ENCODE measurements at places on chromosomes 13 and 19.
A peak's percentile ranks its signal among the peaks of the same experiment; 100 is the strongest.

GRCh38 chr19:13022859-13023636, 27.8 kb downstream of the NFIX start:
- no peak for DNase-seq

DNA sequence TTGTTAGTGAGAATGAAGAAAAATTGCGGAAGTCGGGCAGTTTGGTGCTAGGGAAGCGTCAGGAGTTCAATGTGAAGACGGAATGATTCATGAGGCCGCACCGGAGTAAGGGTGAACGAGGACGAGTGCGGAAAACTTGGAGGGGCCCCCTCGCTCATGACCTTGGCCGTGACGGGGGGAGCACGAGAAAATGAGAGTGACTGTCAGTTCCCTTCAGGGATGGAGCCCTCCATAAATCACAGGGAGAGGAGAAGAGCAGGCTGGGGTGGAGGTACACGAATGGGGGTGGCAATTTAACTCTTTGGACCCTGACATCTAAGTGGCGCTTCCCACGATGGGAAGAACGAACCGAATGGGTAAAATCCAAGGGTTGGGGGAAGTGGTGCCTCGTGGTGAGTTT, 486.4 kb downstream of the TSHZ3 start:
- no peak for DNase-seq

- no peak for DNase-seq
Measured at GRCh38 chr19:47798904-47799266, 5.5 kb downstream of the TPRX1 start.

DNA sequence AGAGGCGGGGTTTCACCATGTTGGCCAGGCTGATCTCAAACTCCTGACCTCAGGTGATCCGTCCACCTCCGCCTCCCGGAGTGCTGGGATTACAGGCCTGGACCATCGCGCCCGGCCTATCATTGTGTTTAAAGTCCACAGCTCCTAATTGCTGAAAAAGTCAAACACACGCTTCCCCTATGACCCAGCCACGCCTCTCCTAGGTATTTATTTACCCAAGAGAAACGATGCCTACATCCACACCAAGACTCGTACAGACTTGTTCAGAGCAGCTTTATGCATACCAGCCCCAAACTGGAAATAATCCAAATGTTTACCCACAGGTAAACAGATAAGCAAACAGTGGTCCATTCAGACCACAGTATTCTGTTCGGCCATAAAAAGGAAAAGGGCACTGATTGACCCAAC, 15.1 kb downstream of the ZNRF4 start:
- DNase-seq, result no peak

DNA sequence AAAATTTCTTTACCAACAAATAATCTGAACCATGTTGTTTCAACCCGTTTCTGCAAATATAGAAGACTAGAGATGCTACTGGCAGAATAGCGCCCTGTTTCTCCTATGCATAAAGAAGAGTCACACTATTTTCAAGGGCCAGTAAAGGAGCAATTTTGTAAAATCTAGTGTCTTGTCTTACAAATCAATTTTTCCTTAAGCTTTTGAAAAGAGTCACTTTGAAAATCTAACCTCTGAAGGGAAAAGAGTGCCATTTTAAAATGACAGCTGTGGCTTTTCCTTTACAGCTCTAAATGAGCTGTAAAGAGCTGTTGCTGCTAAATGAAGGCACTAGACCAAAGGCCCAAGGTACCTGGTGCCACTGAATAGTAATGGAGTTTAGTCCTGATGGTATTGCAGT, 16.9 kb upstream of the GTF2F2 start:
- no peak for DNase-seq

- no peak for DNase-seq
Measured at GRCh38 chr19:51800473-51801244, 5.7 kb downstream of the FPR3 start.

- no peak for DNase-seq
Measured at GRCh38 chr13:95924389-95924994, 128.7 kb downstream of the UGGT2 start.

GRCh38 chr19:10766049-10766623, 48.3 kb downstream of the DNM2 start:
- DNase-seq, result no peak

- DNase-seq, result no peak
Measured at GRCh38 chr19:46373491-46374359, 26.8 kb downstream of the PPP5C start.

GRCh38 chr19:56266051-56266450, 6.5 kb upstream of the EDDM13 start:
- DNase-seq, result no peak

- DNase-seq, result no peak
Measured at GRCh38 chr19:42762789-42763188, 2.7 kb downstream of the PSG8 start.

DNA sequence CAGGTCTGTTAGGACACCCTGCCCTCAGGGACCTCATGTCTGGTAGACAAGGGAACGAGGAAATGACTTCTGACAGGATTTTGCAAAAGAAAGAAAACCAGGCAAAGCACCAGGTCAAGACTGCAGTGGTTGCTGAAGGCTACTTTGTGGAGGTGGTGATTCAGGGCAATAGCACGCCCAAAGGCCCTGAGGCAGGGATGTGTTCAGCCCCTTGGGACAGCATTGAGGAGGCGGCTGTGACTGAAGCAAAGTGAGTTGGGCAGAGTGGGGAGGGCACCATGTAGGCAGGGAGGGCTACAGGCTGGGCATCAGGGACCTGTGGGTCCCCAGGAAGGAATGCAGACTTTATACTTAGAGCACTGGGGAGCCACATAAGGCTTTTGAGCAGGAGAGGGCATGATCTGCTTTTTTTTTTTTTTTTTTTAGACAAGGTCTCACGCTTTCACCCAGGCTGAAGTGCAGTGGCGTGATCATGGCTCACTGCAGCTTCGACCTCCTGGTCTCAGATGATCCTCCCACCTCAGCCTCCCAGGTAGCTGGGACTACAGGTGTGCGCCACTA, 10.8 kb upstream of the HOMER3 start:
- DNase-seq, result no peak

DNA sequence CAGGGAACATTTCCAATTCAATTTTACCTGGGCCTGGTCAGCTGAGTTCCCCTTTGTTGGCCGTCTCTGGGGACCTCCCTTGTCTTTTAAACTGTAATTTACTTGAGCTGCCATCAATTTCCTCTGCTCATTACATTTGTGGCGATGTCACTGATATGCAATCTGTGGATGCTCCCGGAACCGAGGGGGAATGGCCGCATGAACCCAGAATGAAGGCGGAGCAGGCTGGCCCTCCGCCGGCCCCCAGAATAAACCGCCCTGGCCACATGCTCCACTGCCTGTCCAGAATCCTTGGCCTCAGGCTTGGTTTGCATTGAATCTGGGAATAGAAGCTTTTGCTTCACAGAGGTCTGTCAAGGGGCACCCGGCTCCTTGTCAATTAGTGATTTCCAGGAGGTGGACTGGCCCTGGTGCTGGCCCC, 276.8 kb downstream of the TEX29 start:
- DNase-seq, result no peak

GRCh38 chr13:46749951-46750350, 47.0 kb downstream of the ESD start:
- DNase-seq, result no peak

DNA sequence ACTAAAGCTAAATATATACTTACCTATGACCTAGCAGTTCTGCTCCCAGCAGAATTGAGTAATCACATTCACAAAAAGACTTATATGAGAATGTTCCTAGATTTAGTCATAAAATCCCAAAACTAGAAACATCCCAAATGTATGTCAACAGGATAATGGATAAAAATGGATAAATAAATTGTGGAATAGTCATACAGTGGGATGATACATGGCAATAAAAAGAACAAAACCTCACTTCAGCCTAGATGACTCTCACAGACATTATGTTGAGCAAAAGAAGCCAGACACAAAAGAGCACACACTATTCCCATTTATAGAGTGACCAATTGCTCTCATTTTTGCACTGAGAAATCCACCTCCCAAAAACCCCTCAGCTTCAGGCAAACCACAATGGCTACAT, 352.4 kb upstream of the HTR2A start:
- no peak for DNase-seq

DNA sequence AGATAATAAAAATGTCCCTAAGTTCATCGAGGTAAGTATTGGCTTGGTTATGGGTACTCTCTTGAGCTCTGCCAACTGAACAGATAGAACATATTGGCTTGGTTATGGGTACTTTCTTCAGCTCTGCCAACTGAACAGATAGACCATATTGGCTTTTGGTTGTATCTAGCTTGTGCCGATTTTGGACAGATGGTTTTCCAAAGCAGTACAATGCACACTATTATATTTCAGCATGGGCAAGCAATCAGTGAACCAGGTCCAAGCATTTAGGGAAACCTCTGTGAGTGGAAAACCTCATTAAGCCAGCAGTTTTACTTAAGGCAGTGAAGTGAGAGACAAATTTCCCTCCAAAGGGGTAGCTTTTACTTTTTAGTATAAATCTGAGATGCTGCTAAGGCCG, 1440.5 kb upstream of the SPRY2 start:
- no peak for DNase-seq

- no peak for DNase-seq
Measured at GRCh38 chr13:114025714-114026431, 52.0 kb upstream of the C13orf46 start.

DNA sequence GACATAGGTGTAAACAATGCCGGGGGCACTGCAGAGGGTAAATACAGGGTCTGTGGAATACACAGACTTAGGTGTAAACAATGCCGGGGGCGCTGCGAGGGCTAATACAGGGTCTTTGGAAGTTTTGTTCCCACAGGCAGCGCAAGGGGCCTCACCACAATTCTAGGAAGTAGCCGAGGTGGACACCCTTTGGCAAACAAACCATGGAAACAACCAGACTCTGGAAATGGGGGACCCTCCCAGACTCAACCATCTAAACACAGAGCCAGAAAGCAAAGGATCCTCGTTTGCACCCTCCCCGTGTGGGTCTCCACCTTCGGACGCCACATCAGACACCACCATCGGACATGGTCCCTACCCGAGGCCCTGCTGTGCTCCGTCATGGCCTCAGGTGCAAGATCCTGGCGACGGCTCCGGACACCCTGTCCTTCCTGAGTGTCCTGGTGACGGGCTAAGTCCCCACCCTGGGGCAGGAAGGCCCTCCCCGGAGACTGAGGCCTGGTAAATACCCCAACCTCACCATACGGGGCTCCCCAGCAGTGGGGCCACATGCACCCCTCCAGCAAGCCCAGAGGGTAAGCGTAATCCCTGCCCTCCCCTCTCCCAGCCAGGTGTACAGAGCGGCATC, 16.7 kb upstream of the PLPP2 start:
- DNase-seq, result no peak

DNA sequence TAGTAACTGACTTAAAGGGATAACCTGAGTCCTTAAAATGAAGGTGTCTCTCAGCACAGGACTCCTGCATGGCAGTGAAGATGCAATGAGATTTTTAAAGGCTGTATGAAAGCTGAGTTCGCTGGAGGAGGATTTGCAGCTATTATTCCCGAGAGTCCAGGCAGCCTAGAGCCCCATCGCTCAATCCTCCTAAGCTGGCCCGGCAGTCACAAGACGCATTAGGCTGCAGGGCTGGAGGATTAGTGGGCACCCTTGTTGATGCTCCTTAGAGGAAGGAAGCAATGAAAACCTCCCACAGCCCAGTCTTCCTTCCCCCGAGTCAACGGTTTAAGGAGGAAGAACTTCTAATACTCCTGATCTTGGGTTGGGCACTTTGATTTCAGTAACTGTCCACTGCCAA, 239.5 kb downstream of the EFNB2 start:
- DNase-seq, result no peak

GRCh38 chr13:76286178-76286577, 600.0 kb downstream of the KCTD12 start:
- DNase-seq, result no peak

DNA sequence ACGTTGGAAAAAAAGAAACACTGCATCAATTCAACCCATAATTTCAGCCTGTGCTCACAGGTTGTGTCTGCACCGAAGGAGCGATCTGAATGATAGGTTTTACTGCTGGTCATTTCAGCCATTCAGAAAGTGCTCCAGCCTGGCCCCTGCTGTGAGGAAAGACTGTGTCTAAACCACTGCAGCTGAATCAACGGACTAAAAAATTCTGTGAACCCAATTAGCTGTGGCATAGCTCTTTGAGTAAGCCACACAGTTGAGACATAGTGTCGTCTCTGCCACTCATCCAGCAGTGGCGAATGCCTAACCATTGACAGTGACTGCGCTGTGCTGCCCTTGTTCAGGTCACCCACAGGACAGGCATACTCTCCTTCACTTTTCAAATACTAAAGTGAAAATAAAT, 179.8 kb downstream of the COG6 start:
- no peak for DNase-seq

- no peak for DNase-seq
Measured at GRCh38 chr19:34165295-34165738, 7.0 kb upstream of the LSM14A start.

DNA sequence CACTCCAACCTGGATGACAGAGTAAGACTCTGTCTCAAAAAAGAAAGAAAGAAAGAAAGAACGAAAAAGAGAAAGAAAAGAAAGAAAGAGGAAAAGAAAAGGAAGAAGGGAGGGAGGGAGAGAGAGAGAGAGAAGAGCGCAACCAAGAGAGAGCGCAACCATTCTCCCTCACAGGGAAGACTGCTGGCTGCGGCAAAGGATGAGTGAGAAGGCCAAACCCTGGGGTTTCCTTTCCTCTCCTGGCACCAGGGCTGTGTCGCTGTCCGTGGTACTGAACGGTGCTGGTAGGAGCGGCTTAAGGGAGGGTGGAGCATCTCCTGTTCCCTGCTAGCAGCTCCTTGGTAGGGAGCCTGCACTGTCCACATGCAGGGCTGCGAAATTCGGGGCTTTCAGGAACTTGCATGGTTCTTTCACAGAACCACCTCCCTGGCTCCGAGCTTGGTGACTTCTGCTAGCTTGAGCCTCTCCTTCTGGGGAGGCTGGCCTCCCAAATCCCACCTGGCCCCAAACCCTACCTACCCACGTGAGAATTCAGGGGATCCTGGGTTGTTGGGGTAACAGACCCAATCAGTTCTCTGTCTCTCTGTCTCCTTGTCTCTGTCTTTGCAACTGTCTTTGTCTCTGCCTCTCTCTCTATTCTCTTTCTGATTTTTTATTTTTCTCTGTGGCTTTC, 51.1 kb upstream of the ZNRF4 start:
- DNase-seq, result peak; percentile 98

DNA sequence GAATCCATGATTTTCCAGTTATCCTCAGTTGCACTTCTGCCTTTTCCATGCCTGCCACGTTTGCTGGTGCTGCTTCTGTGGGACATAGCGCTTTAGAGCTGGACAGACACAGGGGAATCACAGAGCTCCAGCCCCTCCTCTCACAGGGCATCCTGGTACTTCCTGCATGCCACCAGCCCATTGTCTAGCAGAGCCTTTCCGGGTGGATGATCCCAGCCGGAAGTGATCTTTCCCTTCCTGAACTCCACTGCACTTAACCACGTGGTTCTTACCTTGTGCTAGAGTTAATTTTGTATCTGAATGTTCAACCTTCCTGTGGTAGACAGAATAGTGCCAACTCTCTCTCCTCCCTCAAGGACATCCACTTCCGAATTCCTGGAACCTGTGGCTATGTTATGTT, 12.6 kb upstream of the OLFM4 start:
- no peak for DNase-seq

GRCh38 chr13:36875431-36875830, 44.6 kb downstream of the SMAD9 start:
- no peak for DNase-seq

All from neural crest cell (in vitro differentiated cells).